ENCODE measurements at places on chromosomes 2 and 18.

DNA sequence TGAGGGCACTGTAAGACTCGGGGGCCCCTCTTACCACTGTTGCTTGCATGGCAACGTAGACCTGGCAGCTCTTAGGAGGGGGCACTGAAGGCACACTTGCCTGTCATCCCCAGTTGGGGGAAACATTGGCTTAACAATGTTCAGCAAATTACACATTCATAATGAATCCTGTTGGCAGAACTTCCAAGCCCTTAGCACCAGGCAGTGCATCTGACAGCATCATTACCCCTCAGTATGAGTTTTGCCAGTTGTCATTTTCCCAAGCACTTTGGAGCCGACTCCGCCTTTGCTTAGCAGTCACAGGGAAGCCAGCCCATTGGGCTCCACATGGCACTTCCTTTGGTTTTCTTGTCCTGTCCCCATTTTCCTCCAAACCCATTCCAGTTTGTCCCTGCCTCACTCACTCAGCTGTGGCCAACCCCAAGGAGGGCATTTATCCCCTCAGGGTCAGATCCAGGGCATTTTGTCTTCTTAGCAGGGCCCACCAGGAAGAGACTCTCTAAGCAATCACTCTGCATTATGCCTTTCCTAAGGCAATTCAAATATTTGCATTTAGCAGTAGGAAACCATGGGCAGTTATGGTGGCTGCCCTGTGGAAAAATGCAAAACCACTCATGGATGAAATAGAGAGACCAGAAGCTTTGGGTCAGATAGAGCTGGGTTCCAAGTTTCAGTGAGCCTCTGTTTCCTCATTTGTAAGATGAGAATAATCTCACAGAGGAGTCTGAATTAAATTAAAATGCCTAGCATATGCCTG, 73.9 kb downstream of the VSNL1 start:
- no peak for DNase-seq

DNA sequence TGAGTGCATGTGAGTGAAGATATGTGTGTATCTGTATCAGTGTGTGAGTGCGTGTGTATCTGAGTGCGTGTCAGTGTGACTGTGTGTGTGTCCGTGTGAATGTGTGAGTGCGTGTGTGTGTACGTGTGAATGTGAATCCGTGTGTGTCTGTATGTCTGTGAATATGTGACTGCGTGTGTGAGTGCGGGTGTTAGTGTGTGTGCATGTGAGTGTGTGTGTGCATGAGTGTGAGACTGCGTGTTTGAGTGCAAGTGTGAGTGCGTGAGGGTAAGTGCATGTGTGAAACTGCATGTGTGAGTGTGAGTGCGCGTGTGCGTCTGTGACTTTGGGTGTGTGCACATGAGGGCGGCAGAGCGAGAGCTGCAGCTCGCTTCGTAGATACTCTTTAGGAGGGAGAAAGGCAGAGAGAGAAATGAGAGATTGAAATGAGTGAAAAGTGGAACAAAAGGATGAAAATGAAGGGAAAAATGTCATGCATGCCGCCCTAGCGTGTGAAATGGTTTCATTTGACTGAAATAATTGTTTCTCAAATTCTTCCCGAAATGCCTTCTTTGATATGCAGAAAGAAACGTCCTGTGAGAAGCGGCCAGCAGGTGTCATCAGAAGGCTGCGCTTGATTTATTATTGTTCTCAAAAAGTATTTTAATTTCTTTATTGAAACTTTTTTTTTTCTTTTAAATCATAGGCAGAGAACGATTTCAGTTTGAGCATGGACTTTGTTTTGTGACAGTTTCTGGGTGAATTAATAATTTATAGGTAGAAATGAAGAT, 25.6 kb downstream of the ZNF407 start:
- DNase-seq = no peak

- no peak for DNase-seq
These were observed 206.9 kb upstream of the FSIP2 start for GRCh38 chr2:185531721-185532120.

GRCh38 chr18:54203914-54204313, 20.6 kb downstream of the MBD2 start:
- no peak for DNase-seq
